ENCODE measurements at places on chromosomes 4 and X.

- peak; percentile 55 for DNase-seq
These were observed 21.6 kb downstream of the SCD5 start for GRCh38 chr4:82776925-82777542.

GRCh38 chr4:26762650-26763049, 98.0 kb upstream of the STIM2 start:
- no peak for DNase-seq

GRCh38 chr4:8260656-8261111, 8.9 kb upstream of the HTRA3 start:
- DNase-seq: peak; percentile 88

GRCh38 chr4:181670506-181670905, 572.7 kb upstream of the TENM3 start:
- DNase-seq: no peak

DNA sequence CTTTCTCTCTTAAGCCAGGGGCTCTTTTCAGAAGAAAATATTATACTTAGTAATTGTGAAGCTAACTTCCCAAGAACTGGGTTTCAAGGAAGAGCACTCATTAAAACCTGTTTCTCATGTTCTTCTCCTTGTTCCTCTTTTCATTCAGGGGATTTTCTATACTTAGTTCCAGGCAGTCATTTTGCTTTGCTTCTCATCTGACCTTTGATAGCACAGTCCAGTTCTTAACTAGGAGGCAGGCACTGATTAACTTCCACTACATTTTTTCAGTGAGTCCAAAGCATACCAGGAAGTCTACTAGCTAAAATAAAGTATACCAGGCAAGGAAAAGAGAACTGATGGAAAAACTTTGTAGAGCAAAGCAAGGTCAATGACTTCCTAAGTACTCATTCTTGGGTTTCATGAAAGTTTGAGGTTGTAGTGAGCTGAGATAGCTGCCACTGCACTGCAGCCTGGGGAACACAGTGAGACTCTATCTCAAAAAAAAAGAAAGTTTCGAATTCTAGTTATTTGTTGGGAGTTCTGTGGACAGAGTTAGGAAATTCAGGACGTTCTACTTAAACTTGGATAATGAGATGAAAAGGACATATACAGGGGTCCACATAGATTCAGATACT, 190.1 kb upstream of the HS3ST1 start:
- no peak for DNase-seq

DNA sequence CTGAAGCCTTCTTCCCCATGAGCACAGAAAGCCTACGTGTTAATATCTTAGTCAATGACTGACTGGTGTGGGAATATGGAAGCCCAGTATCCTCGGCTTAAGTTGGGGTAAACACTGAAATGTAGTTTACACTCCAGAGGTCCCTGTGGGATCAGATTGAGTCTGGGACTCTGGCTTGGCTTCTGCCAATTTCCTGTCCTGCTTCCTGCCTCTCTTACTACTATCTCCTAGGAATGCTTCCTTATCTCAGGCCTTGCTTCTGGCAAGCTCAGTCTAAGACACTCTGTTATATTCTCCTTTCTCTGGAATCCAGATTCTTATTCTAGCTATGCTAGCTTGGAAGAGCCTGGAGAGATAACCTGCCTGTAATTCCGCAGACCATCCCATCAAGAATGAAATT, 174.0 kb upstream of the LDB2 start:
- no peak for DNase-seq

DNA sequence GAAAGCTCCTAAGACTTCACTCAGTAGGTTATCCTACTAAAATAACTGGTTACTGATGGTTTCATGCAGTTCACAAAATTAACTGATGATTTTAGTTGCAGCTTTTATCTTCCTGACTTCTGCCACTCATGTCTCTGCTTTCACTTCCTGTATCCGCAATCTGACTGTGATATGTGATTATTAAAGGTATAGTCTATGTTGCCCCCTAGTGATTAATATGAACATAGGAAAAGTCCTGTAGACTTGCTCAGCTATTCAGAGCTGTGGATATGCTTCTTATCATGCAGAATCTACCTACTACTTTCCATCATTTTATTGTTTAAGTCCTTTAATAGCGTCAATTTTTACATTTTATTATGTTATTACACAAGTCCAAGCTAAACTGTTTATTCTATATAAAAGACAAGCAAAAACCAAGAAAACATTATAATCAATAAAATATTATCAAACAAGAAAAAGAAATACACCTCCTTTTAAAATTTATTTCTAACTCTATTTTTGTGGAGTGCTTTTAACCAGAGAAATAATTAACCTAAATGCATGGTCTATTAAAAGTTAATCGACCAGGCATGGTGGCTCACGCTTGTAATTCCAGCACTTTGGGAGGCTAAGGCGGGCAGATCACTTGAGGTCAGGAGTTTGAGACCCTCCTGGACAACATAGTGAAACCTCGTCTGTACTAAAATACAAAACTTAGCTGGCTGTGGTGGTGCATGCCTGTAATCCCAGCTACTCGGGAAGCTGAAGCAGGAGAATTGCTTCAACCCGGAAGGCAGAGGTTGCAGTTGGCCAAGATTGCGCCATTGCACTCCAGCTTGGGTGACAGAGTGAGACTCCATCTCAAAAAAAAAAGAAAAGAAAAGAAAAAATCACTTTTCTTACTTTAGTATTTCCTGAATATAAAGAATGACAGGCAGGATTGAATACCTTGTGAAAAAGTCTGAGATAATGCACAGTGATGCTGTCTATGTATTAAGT, 40.4 kb upstream of the TLR2 start:
- peak; percentile 60 for DNase-seq

- DNase-seq: no peak
These were observed 37.1 kb upstream of the TRPC3 start for GRCh38 chr4:121988950-121989349.

- no peak for DNase-seq
These were observed 621.6 kb downstream of the PCDH7 start for GRCh38 chr4:31341601-31342359.

DNA sequence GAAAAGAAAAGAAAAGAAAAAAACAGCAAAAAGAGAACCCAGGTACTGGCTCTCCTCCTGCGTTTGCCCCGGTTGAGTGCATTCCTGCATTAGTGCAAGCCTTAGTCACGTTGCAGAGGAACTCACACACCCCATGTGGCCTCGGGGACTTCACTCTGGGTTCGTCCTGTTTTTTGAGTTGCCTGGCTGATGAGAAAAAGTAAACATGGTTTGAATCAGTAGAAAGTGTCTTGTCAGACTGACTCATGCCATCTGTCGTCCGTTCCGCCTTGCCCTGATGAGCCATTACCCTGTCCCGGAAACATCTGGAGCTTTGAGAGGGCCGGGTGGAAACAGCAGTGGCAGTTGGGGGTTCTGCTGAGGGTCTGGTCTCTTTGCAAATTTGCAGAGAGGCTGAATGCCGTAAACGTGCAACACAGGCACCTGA, 16.3 kb downstream of the CD99 start:
- peak; percentile 96 for DNase-seq

- DNase-seq: no peak
These were observed 41.6 kb upstream of the PPARGC1A start for GRCh38 chr4:23931489-23931830.

GRCh38 chr4:15173251-15173650, 171.0 kb downstream of the CPEB2 start:
- no peak for DNase-seq

DNA sequence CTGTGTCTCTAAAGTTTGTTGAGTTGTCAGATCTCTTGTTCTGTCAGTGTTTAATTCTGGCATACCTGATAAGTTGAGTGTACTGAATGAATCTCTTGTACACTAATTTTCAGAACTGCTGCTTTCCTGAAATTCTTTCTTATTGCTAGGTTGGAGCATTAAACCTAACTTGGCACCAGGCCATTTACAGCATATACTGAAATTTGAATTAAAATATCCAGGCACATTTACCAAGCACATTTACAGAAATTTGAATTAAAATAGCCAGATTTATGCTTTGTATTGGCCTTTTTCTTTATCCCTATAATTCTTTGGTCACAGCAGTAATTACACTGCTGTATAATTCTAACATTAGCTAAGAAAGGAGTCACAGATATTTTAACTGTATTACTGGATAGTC, 8.9 kb downstream of the TMEM33 start:
- no peak for DNase-seq

- no peak for DNase-seq
These were observed 14.8 kb downstream of the INTS6L start for GRCh38 chrX:135535077-135535940.

DNA sequence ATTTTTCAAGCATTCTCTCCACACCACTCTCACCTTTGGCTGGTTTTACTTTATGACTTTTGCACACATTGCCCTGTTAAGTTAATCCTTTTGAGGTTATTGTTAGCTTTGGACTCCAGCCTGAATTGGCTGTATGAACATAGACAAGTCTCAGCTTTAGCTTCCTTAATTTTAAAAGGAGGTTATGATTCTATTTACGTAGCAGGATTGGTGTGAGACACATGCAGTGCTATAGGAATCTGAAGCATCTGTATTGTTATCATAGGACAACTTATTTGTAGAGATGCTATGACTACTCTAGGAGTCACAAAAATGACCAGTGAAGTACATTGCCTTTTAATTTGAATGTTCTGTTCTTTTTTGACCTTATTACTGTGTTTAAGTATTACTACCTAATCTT, 15.7 kb downstream of the PGAM4 start:
- peak; percentile 7 for DNase-seq

- no peak for DNase-seq
These were observed 49.5 kb downstream of the CPZ start for GRCh38 chr4:8641931-8642650.

GRCh38 chr4:16597845-16598596, 300.4 kb downstream of the LDB2 start:
- DNase-seq: peak; percentile 46

- DNase-seq: no peak
These were observed 109.6 kb downstream of the SH2D1A start for GRCh38 chrX:124455966-124456365.

- no peak for DNase-seq
These were observed 134.5 kb upstream of the KLF3 start for GRCh38 chr4:38529189-38530115.

DNA sequence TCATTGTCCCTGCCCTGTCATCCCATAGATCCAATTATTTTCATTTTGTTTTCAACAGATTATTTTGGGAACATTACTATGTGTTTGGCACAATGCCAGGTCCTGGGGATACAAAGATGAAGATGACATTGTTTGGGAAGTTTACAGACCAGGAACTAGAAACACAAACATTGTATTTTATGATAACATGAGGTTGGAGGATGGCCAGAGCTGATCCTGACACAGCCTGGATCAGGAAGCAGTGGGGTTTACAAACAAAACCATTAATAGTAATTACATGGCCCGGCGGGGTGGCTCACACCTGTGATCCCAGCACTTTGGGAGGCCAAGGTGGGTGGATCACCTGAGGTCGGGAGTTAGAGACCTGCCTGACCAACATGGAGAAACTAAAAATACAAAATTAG, 29.9 kb downstream of the CLRN2 start:
- no peak for DNase-seq

DNA sequence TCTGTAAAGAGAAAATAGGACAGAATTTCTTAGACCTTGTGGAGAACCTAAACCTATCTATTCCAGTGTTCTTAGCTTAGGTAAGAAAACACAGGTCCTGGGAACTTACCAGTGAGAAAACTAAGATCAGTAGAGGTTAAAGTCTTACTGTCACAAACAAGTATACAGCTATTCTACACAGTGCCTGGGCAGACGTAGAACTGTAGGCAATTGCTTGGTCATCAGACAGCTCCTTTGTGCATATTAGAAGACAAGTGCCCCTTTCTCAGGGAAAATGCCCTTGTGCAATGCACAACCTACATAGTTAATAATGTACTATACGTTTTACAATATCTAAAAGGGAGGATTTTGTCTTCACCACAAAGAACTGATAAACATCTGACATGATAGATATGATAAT, 86.6 kb upstream of the JADE1 start:
- no peak for DNase-seq

- DNase-seq: peak; percentile 56
These were observed 17.8 kb downstream of the ZNF185 start for GRCh38 chrX:152915541-152916241.

DNA sequence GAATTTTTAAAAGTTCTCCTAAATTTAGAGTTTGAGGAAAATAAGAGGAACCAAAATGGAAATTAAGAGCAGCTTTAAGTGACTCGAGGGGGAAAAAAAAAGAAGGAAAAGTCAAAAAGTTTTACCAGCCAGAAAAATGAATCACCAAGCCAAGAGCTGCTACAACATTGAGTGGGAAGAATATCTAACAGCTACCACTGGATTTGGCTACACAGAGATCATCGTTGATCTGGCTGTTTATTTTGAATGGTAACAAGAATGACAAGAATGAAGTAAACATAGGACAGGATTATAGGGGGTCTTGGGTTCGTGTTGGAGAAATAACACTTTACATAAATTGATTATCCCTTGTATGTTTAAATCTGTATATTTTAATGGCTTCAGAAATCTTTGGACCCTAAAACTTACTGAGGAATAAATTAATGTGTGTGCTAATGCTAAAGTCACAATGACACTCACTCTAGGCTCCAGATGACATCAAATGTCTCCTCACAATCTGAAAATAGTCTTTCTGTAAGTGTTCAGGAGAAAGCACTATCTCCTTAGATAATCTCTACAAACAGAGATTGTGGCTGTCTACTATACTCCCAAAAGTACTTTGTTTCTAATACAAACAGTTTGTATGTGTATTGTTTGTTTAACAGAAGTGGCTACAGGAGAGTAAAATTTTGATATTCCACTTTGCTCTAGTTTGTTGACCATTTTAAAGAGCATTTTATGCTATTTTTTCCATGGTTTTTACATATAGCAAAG, 3.1 kb upstream of the CSN3 start:
- DNase-seq: no peak

GRCh38 chrX:134573683-134574035, 84.6 kb downstream of the PLAC1 start:
- no peak for DNase-seq

GRCh38 chrX:4710618-4711433, 997.4 kb upstream of the PRKX start:
- DNase-seq: no peak

- DNase-seq: peak; percentile 58
These were observed 7.0 kb downstream of the PRSS12 start for GRCh38 chr4:118345813-118346212.

DNA sequence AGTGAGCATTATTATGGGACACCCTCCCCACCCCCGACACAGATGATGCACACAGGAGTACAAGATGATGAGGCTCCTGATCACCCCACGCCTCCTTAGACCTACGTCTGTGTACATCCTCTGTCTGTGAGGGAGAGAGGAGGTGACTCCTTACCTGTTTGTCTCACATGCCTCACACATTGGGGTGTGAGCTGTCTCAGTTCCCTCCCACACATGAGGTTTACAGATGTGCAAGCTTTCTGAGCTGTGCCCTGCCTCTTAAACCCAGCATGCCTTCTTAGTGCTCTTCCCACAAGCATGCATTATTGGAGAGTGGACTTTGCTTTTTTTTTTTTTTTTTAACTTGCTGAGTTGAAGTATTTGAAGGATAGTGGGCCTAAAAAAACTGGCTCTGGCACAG, 76.7 kb downstream of the CLCN5 start:
- DNase-seq: no peak

- DNase-seq: no peak
These were observed 62.4 kb downstream of the NPFFR2 start for GRCh38 chr4:72094059-72094797.

- no peak for DNase-seq
These were observed 74.9 kb downstream of the NYX start for GRCh38 chrX:41522081-41522480.

Data from EL (cell line).